ENCODE measurements at places on chromosomes 12 and 14.

DNA sequence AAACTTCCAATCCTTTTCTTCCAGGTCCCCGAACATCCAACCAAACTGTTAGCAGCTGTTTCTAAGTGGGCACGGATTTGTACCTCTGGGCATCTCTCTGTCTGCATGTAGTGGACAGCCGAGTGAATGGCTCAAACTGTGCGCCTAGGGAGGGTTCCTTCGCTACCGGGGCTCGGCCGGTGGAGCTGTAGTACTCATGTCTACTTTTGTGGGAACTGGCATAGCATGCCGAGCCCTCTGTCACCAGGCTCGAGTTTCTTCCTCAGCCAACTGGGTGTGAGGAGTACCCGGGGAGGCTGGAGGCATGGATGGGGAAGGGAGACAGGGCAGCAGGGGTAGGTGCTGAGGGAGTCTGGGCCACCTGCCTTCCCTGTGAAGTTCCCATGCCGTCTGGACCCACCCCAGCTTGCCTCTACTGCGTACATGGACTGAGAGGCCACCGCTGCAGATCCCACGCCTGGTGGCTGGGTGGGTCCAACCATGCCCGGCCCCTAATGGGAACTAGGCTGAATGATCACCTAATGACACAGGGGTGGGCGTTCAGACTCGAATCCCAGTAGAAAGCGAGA is 23.0 kb downstream of the TNFAIP2 start:
- DNase-seq, result no peak

DNA sequence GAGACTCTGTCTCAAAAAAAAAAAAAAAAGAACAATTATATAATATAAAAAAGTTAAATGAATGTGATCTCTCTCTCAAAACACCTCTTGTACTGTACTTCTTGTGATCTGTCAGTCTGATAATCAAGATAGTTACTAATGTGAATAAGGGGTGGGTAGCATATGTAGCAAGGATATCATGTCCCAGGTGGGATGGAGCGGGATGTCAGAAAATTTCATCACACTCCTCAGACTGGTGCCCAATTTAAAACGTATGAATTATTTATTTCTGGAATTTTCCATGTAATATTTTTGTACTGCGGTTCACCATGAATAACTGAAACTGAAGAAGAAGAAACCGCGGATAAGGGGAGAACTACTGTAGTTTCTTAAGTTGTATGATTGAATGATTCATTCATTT is 11.0 kb downstream of the CNOT2 start:
- no peak for DNase-seq

DNA sequence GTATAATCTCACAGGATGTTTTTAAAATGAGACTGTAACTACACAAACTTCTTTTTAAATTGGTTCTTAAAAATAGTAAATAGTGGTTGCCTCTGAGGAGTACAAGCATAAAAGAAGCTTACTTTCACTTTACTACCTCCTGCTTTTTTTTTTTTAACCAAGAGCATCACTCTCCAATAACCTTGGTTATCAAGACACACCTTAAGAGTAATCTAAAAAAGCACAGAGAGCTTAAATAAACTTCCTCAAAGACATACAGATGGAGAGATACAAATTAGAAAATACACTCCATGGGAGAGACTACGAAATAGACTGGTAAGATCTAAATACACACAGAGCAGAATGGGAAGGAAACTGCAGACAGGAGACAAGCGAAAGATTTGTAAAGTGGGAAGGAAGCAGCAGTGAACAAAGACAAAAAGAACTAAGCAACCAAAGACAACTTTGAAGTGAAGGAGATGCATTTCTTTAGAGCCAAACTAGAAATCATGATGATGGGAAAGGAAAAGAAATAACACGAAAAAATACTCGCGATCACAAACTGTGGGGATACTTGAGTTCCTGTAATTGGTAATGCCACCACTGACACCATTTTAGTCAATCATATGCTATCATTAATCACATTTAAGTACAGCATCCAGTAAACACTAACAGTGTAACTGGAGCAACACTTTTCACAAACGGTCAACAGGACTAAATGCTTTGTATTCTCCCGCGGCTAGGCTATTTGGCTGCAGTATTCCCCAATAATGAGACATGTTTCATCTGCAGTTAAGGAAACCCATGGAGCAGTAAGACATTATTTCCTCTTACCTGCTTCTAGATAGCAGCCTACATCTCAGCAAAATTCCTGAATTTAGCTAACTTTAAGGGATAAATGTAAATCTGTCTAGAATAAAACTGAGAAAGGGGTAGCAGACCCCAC is 8.2 kb downstream of the SINHCAF start:
- peak; percentile 55 for DNase-seq

DNA sequence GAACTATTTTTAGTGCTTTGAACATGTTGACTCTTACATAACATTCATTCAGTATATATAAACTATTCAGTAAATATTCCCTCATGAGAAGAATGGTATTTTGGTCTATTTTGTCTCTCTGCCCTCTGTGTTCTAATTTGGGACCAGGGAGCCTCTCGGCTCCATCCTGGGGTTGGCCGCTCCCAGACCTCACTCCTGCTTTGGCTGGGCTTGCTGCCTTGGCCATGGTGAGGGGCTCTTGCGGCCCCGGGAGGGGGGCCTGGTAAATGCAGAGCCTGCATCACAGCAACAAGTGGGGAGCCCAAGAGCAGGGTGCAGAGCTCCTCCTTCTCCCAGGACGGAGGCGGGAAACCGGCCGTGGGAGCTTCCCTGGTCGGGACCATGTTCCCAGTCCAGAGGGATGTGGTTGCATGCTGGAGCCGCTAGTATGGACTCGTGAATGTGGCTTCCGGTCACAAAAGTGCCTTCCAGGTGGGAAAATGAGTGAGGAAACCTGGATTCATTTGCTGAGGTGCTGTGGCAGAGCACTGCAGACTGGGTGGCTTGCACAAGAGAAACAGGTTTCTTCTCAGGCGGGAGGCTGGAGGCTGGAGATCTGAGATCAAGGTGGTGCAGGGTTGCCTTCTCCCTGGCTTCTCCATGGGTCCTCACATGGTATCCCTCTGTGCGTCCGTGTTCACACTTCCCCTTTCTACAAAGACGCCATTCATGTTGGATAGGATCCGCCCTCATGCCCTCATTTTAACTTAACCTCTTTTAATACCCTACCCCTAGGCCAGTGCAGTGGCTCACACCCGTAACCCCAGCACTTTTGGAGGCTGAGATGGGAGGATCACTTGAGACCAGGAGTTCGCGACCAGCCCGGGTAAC is 250.2 kb downstream of the CACNA1C start:
- DNase-seq, result no peak

DNA sequence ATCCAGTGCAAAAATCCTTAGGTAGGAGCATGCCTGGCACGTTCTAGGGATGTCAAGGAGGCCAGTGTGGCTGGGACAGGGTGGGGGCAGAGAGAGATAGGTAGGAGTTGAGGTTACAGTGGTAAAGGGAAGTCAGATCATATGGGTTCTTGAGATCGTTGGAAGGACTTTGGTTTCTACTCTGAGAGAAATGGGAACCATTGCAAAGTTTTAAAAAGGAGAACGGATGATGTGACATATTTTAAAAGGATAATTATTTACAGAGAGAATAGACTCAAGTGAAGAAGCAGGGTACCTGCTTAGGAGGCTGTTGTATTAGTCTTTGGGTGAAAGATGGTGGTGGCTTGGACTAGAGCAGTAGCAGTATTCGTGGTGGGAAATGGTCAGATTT is 47.6 kb upstream of the ATP2B1 start:
- DNase-seq, result no peak

- DNase-seq, result no peak
Observed at GRCh38 chr14:21322716-21323115, 42.8 kb downstream of the RPGRIP1 start.

DNA sequence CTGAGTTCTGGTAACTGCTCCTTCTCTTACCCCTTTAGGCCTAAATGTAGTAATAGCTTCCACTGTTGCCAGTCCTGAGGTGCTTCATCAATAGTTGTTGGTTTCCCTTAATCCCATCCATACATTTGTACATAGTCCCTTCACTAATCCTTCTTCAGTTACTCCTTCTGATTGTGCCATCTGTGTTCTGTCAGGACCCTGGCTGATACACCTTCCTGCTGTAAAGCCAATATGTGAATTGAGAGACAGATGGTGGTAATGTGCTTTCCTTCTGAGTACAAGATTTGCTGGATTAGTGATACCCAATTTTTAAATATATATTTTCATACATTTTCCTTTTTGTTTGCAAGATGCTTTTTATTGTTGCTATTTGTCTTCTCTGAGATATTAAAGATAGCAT is 66.4 kb downstream of the OTOGL start:
- DNase-seq, result no peak

- DNase-seq, result no peak
Observed at GRCh38 chr12:85296362-85296761, 16.3 kb downstream of the ALX1 start.
